ENCODE measurements at places on chromosomes 11 and 22. TPM values are rescaled to one million over a fixed set of nuclear protein-coding genes. Genes with fewer than 3 reads are reported as not detected.

The THAP12 gene
- total RNA-seq, result 35.3 TPM

The CABP7 gene
- total RNA-seq, result not detected

- no peak for DNase-seq
Measured at GRCh38 chr11:121968638-121969037, 147.4 kb downstream of the BLID start.

DNA sequence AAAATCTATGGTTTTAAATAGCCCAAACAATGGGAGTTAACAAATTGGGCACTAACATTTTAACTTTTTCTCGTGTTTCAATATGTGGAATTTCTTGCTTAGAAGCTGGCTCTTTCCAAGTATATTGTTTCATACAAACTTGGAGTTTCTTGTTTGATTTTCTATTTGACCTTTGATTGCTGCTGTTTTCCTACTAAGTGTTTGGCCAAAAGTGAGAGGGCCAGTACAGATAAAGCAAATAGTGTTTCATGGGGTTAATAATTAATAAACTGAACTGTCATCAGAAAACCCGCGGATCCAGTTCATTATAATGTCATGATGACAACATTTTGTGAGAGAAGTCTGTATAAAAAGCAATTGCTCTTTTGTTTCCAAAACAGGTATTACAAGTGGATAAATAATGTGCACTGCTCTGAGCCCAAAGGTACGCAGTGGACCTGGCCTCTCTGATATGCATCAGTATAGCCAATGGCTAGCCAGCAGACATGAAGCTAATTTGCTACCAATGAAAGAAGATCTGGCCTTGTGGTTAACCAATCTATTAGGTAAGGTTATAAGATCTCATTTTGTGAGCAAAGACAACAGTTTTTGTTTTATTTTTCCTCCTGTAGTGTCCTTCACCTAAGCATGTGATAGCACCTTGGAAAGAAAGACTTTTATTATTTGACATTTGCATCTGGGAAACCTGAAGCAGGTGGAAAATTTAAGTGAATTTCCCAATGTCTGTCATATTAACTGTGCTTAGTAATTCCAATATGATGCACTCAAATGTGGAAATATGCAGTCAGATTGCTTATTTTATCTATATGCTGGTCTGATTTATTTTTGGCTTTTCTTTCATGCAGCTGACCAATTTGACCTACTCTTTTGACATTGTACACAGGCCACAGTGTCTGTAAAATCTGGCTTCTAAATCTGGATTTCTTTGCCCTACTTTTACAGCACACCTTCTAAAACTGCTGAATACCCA, 8.3 kb downstream of the GAS2 start:
- no peak for DNase-seq

GRCh38 chr11:40340911-40341310, 1118.5 kb downstream of the LRRC4C start:
- no peak for DNase-seq

GRCh38 chr11:44916331-44916730, 34.4 kb downstream of the TP53I11 start:
- DNase-seq, result no peak

- no peak for DNase-seq
Measured at GRCh38 chr11:11988681-11989261, 19.7 kb downstream of the DKK3 start.

DNA sequence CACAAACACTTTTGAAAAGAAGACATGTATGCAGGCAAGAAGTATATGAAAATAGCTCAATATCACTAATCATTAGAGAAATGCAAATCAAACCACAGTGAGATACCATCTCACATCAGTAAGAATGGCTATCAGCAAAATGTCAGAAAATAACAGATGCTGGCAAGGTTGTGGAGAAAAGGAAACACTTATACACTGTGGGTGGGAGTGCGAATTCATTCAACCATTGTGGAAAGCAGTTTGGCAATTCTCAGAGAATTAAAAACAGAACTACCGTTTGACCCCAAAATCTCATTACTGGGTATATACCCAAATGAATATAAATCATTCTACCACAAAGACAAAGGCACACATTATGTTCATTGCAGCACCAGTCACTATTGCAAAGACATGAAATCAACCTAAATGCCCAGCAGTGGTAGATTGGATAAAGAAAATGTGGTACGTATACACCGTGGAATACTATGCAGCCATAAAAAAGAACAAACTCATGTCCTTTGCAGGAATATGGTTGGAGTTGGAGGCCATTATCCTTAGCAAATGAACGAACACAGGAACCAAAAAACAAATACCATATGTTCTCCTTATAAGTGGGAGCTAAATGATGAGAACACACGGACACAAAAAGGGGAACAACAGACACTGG, 18.5 kb downstream of the MMP13 start:
- no peak for DNase-seq

DNA sequence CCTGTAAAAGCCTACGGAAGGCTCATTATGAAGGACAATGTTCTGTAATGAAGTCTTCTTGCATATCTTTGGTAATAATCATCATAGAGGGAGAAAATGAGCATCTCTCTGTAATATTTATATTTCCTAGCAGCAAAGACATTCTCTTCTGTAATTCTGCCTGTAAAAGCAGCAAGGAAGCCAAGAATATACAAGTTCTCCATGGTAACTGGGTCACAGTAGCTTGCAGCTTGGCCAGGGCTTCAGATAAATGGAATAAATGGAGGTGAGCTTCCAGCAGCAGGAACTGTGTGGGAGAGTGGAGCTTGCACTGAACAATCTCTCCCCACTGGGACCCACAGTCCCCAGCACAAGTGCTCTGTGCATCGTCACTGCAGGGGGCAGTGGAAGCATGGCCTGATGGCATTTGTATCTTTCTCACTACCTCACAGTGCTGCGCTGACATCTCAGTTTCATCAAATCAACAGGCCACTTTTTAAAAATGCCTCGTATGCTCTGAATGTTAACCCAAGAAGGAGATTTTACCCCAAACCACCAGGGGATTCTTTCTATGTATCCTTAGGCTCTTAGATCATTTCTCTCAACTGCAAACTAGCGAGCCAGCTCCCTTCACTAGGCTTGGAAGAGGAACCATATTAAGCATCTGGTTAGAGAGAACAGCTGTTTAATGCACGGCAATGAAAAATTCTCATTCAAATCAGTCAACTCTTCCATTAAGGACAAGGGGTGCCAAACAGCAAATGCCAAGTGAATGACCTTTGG, 1059.7 kb downstream of the OPCML start:
- DNase-seq, result no peak

Measured in kidney epithelial cell (primary cell).